ENCODE measurements at places on chromosomes 6 and 20.
A peak's percentile ranks its signal among the peaks of the same experiment; 100 is the strongest.

GRCh38 chr20:36173451-36173933 is 19.0 kb downstream of the EPB41L1 start:
- peak; percentile 89 for DNase-seq

- DNase-seq: no peak
These were observed 104.9 kb upstream of the IYD start for GRCh38 chr6:150263765-150264404.

DNA sequence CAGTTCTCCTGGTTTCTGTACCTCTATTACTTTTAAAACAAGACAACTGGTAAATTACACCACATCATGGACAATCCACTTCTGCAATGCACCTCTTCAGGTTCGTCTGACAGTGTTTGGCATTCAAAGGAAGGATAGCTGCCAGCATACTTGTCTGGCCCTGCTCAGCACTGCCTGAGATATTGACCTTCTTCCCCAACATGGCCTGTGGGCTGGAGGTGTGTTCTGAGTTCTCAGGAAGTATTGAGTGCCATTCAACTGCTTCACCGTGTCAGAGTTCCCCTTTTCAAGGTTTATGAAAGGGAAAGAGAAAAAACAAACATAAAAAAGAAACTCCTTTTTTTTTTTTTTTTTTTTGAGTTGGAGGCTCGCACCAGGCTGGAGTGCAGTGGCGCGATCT is 267.9 kb upstream of the SASH1 start:
- no peak for DNase-seq

- no peak for DNase-seq
These were observed 128.2 kb upstream of the ADGRB3 start for GRCh38 chr6:68506911-68507310.

GRCh38 chr20:58286729-58287128 is 22.8 kb upstream of the RAB22A start:
- DNase-seq: no peak

GRCh38 chr6:149929422-149929821 is 6.5 kb upstream of the RAET1G start:
- DNase-seq: peak; percentile 32

DNA sequence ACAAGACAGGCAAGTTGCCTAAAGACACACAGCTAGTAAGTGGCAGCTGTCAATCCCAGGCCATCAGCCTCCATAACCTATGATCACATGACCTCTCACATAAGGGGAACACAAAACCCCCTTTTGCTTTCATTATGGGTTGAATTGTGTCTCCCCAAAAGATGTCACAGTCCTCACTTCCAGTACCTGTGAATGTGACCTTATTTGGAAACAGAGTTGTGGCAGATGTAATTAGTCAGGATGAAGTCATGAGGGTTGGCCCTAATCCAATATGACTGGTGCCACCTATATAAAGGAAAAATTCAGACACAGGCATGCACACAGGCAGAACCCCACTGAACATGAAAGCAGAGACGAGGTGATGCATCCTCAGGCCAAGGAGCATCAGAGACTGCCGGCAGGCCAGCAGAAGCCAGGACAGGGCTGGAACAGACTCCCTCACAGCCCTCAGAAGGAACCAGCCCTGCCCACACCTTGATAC is 33.6 kb downstream of the GFOD1 start:
- no peak for DNase-seq

- no peak for DNase-seq
These were observed 155.4 kb downstream of the RFPL4B start for GRCh38 chr6:112502351-112503090.

GRCh38 chr6:154872542-154873114 is 122.5 kb upstream of the TIAM2 start:
- DNase-seq: no peak

GRCh38 chr6:160586374-160586773 is 77.7 kb downstream of the LPA start:
- no peak for DNase-seq

DNA sequence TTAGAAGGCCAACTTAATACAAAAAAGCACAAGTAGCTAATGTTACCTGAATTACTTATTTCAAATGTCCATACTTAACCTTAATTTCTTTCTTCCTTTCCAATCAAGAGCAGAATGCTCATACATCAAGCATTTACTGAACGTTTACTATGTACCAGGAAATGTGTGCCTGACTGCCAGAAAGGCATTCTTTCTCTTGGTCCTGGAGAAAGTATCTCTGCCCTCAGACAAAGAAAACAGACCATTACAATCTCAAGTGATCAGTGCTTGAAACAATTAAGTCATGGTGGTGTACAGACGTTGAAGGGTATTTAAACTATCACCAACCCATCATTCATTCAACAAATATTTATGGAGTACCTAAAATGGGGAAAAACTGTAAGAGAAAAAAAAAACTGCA is 26.4 kb downstream of the CSNK2A1 start:
- no peak for DNase-seq

- DNase-seq: no peak
These were observed 22.7 kb upstream of the RNF24 start for GRCh38 chr20:4038047-4038459.

- no peak for DNase-seq
These were observed 80.7 kb downstream of the KIZ start for GRCh38 chr20:21206584-21206983.

GRCh38 chr20:64112691-64113443 is 5.5 kb upstream of the NPBWR2 start:
- DNase-seq: no peak

- DNase-seq: peak; percentile 53
These were observed 42.6 kb upstream of the ZNFX1 start for GRCh38 chr20:49320460-49320859.

- DNase-seq: no peak
These were observed 66.4 kb upstream of the FABP7 start for GRCh38 chr6:122713138-122713537.

DNA sequence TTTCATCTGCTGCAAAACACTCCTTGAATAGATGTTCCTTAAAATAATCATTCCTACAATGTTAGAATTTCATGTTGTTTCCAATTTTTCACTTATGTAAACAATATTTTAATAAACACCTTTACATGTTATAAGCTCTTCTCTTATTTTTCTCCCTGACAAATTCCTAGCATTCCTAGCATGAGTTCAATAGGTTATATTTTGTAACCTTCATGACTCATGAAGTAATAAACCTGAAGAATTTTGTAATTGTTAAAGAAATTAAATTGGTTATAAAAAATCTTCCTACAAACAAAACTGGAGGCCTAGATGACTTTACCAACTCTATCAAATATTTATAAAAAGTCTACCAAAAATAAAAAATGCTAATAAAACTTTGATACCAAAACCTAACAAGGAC is 66.3 kb downstream of the NT5E start:
- DNase-seq: no peak

DNA sequence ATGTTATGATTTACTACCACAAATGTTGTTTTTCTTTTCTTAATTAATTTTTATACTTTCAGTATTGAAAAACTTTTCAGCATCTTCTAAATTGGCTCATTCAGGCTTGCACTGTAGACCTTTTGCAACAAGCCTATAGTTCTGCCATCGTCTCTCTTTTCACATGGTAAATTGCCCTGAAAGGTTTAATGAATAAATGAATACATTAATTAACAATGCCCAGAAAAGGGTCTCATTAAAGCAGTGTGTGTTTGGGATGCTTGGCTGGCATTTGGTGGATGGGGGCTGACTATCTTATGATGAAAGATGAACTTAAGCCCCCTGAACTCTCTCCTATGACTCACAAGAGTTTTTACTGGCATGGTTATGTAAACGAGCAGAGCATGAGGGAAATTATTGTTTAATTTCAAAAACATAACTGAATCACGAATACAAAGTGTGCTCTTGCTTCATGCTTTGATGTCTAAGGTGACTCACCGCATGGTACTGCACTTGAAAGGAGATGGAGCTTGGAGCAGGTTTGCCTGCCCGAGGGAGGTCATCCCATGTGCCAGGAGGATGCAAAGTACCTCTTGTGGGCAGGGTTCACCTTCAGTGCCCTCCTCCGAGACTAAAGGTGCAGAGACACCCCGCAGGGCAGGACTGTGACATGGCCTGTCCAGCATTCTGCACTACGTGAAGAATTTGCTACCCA is 13.8 kb upstream of the PCK1 start:
- no peak for DNase-seq

DNA sequence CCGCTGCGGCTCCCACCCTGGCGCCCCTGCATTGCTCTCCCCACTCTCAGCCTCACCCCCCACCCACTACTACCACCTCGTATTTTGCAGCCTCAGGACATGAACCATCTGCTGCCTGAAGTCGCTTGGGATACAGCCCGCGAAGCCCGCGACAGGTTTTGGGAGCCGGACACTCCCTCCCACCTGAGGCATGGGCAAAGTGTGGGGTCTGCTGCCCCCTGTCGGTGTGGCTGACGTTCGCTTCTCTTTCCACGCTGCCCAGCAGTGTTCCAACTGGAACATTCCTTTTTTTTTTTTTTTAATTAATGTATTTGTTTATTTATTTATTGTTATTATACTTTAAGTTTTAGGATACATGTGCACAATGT is 15.3 kb upstream of the LPA start:
- DNase-seq: peak; percentile 59

- no peak for DNase-seq
These were observed 4.1 kb upstream of the HLA-E start for GRCh38 chr6:30485236-30485635.

GRCh38 chr6:122200440-122200839 is 199.0 kb upstream of the HSF2 start:
- no peak for DNase-seq

GRCh38 chr6:148888856-148889255 is 142.0 kb downstream of the UST start:
- DNase-seq: no peak

- DNase-seq: no peak
These were observed 86.2 kb upstream of the VSTM2L start for GRCh38 chr20:37816726-37817125.

DNA sequence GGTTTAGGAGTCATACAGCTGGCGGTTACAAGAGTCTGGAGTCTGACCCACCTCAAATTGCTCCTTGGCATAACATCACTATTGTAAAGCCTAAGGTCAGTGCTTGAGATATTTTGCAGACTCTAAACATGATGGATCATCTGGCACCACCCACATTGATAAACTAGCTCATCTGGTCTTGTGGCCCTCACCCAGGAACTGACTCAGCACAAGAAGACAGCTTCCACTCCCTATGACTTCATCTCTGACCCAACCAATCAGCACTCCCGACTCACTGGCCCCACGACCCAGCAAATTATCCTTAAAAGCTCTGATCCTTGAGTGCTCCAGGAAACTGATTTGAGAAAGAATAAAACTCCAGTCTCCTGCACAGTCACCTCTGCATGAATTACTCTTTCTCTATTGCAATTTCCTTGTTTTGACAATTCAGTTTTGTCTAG is 115.9 kb downstream of the CD24 start:
- no peak for DNase-seq

DNA sequence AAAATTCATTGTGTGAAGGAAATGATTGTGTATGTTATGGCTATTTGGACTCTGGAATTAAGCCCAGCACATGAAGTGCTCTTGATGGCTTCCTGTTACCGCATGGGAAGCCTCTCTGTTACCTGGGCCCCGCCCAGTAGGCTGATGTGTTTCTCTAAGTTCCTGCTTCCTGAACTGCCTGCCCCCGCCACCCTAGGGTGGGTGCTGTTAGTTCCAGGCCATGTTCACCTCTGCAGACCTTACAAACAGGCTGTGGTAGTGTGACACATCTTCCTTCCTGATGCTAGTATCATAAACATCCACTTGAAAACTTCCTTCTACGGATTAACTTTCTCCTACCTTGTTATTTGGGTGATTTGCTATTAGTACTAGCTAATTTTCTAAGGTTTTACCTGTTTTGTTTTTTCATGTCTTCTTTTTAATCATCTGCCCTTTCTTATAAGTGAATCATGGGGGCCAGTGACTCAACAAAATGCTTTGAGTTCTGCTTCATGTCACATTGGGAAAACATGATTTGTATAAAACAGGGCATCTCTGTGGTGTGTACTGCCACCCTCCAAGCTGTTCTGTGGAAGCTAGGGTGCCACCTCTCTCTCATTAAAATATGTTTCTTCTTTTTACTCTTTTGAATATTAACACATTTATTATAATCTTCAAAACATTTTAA is 40.6 kb downstream of the SH3BGRL2 start:
- DNase-seq: no peak

Data from NCI-H524 (cell line).